ENCODE measurements at places on chromosomes 6 and 20. TPM values are rescaled to one million over a fixed set of nuclear protein-coding genes. Genes with fewer than 3 reads are reported as not detected.

DNA sequence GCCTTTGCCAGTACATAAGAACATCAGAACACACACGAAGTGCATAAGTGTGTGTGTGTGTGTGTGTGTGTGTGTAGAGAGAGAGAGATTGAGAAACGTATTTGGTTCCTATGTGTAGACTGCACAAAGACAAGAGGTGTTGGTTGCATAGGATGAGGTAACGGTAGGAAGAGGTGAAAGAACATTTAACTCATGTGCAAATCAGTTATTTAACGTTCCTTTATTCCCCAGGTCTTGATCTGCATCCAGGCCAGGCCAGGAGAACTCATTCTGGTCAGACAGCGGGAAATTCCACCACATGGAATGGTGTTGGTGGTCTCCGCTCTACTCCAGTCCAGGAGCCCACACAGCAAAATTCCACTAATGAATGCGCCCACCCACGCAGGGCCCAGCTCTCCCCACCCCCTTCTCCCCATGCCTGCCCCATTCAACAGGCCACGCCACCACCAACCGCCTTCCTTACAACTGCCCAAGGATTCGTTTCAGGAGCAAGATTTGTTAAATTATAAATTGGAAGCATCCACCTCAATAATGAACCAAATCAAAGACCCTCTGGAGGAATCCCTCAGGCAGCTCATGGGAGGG, 86.8 kb downstream of the CLIC5 start:
- H3K36me3 ChIP-seq = no peaks in the 10 kb centered on the region
- peak; percentile 98 for DNase-seq
- peak overlapping the region; percentile 100 for H3K27ac ChIP-seq
- H3K27me3 ChIP-seq = no peaks in the 10 kb centered on the region

DNA sequence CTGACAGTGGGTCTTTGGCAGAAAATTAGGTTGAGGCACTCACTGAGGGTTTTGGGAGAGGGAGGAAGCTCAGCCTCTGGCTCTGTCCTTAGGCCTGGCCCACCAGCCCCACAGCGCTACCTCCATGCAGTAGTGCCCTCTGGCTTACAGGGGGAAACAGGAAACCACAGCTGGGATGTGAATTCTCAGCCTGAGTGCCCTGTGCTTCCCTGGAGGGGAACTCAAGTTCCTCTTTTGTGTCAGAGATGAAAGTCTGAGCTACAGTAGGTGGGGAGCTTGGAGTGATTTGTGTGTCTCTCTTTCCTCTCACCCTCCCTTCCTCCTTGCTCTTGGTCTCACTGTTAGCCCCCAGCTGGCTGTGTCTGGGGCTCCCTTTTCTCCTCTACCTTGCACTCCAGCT, 48.2 kb upstream of the BLCAP start:
- no peak overlapping the region for H3K27ac ChIP-seq
- DNase-seq = no peak
- no peaks in the 10 kb centered on the region for H3K4me1 ChIP-seq
- H3K36me3 ChIP-seq = no peaks in the 10 kb centered on the region
- H3K27me3 ChIP-seq = peaks cover 19% of the 10 kb centered on the region

GRCh38 chr6:82506526-82506925, 142.9 kb downstream of the TPBG start:
- H3K4me3 ChIP-seq = no peak overlapping the region
- no peak for DNase-seq
- H3K27ac ChIP-seq = no peak overlapping the region
- H3K36me3 ChIP-seq = no peaks in the 10 kb centered on the region
- no peaks in the 10 kb centered on the region for H3K4me1 ChIP-seq

DNA sequence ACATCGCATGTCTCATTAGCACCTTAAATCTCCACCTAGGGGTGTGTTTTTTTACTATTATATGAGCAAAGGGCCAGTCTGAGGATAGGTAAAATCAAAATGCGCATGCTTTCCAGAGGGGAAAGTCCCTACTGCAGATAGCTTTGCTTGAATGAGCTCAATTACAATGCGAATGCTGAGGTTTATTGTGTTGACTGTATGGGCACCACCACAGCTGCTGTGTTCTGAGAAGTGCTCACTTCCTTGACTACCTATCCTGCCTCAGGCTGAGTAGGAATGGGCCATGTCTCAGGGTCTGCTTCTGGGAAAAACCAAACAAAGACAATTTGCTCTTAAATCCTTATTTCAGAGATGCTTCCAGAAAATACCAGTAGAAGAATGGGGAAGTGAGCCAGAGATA, 36.6 kb downstream of the MOCS1 start:
- H3K27ac ChIP-seq = no peak overlapping the region
- H3K4me3 ChIP-seq = no peak overlapping the region
- no peaks in the 10 kb centered on the region for H3K27me3 ChIP-seq
- DNase-seq = no peak
- H3K36me3 ChIP-seq = no peaks in the 10 kb centered on the region
- H3K4me1 ChIP-seq = no peaks in the 10 kb centered on the region

GRCh38 chr6:137847748-137848147, 19.3 kb upstream of the TNFAIP3 start:
- no peaks in the 10 kb centered on the region for H3K27me3 ChIP-seq
- H3K27ac ChIP-seq = peak overlapping the region; percentile 98
- DNase-seq = no peak

NKX2-2 gene
- 5.7 TPM for total RNA-seq

ELOVL4 gene
- 1.3 TPM for total RNA-seq

BPIFB1 gene
- total RNA-seq = not detected

All from SJSA1 (cell line).